ENCODE measurements at places on chromosomes 16 and 17.
A peak's percentile ranks its signal among the peaks of the same experiment; 100 is the strongest.

DNA sequence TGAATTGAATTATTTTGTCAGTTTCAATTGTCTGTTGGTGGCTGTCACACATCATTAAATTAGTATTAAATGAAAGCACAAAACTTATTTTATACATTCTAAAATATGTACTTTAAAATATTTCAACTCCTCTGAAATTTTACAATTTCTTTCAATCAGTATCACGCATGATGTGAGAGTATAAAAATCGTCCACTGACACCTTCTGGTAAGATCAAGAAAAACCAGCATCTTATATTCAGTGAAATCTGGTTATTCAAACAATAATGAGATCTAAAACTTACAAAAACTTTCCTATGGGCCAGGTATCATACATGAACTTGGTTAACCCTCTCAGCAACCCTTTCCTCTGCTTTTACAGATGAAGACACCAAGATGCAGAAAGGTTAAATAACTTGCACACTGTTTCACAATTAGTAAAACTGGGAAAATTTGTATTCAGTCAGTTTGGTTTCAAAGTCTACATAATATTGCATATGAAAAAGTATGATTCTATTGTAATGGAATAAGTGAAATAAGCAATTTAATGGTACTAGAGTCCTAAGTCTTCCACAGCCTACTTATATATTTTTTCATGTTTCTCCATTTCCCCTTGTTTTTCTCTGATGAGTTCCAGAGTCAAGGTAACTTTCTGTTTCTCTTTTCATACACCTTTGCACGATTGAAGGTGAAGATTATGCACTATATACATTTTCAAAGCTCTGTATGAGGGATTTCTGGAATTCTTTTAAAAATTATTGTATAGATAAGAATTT lies 58.7 kb downstream of the EFCAB5 start:
- peak; percentile 13 for DNase-seq

- no peak for DNase-seq
Observed at GRCh38 chr17:79609049-79609589, 1.7 kb downstream of the RBFOX3 start.

DNA sequence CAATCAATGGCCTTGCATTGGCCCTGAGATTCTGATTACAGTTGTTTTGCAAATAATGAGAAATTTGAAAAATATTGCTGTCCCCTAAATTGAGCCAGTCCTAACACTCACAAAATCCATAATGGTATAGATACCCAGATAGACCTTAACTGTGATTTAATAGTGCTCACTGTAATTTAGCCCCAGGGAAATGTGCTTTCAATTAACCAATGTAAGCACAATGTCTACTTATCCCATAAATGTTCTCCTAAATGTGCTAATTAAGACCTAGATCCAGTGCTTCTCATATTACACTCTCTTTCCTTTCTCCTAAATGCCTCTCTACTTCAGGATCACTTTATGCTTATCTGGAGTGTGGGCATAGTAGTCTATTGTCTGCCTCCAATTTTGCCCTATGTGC lies 417.8 kb upstream of the CCL2 start:
- no peak for DNase-seq

- no peak for DNase-seq
Observed at GRCh38 chr16:47713225-47713595, 252.1 kb downstream of the PHKB start.

GRCh38 chr17:48722915-48723422 lies at the start of gene PRAC2:
TSS of gene PRAC2 (plus strand) at chr17:48723185. CDS start at chr17:48724411, 1,226 bp downstream.
- DNase-seq, result no peak

DNA sequence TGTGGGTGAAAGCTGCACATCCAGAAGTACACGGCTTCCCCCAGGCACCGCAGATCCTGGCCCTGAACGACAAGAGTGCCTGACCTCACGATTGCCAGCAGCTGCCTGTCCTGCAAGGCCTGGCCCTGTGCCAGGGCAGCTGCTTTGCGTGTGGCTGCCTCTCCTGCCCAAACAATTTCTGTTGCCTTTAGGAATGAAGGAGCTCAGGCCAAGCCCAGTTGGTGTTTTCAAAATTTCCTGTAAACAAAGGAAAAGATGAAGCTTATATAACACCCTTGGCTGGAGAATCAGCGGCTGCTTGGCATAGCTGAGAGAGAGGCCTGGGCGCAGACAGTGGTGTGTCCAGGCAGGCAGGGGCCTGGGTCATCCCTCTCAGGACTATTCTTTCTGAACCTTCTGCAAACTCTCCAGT lies 11.7 kb upstream of the SLC47A2 start:
- no peak for DNase-seq

DNA sequence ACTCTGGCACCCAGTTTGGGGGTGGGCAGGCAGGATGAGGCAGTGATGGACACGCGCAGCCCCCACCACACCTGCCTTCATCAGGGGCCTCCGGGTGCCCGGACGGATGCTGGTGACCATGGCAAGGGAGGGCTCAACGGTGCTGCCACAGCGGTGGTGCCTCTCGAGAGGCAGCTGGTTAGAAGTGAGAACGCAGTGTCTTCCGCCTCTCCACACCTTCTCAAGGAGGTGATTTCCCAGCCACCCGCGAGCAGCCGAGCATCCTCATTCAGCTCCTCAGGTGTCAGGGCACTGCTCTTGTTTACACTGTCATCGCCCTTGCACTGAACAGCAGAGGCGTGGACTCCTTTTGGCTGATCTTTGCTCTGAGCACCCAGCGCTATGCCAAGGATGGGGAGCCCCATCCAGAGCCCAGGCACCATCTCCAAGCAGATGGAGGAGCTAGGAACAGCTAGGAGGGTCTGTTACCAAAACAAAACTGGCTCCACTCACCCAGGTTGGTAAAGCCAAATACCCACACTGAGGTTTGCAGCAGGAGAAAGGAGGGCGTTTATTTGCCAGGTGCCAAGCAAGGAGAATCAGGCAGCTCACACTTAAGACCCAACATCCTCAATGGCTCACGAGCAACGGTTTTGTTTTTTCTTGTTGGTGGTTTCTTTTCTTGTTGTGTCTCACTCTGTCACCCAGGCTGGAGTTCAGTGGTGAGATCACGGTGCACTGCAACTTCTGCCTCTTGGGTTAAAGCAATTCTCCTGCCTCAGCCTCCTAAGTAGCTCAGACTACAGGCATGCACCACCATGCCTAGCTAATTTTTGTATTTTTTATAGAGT lies 174.3 kb upstream of the TNRC6C start:
- DNase-seq, result peak; percentile 72

GRCh38 chr17:77737442-77738265 lies 220.8 kb upstream of the TNRC6C start:
- no peak for DNase-seq

DNA sequence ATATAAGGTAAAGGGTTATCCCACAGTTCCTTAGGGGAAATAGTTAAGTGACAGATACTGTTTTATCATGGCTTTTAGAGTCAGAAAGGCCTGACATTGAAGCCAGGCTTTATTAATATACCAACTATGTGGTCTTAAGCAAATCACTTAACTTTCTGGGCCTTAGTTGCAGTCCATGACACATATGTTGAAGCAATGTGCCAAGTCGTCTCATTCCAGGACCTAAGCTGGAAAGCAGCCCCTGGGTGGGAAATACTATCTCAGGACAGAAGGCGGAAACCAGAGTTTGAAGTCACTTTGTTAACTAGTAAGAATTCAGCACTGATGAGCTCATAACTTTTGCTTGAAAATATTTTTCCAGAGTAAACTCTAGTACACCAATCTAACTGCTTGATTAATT lies 80.0 kb downstream of the USP32 start:
- DNase-seq, result no peak

GRCh38 chr16:20610892-20611349 lies 34.8 kb upstream of the ACSM2B start:
- no peak for DNase-seq

GRCh38 chr16:67429053-67429798 lies 1.7 kb upstream of the HSD11B2 start:
- no peak for DNase-seq

GRCh38 chr17:4600563-4600962 lies 16.2 kb downstream of the SMTNL2 start:
- DNase-seq, result no peak

DNA sequence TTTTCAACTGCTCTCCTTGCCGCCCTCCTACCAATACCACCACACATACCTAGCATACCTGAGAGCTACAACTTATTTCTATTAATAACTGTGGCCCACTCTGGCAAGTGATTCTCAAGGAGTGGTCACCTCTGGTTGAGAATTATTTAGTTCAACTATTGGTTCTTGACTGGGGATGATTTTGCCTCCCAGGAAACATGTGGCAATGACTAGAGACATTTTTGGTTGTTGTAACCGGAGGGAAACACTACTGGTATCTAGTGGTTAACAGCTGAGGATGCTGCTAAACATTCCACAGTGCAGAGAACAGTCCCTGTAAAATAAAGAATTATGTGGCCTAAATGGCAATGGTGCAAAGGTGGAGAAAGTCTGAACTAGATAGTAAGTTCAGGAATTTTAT lies 96.7 kb downstream of the TRIM37 start:
- DNase-seq, result no peak

DNA sequence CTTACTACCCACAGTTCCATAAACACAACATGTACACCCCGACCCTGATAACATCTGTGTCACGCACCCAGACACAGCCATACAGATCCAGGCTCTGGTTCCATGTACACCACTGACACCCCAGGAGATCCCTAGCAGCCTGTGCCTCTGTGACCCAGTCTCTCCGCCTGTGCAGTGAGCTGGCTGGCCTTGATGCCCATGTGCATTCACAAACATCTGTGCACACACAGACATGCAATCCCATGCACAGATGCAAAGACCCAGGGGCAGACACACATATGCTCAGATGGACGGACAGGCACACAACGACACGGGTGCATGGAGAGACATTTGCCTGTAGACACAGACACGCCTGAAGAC lies 4.1 kb downstream of the CCDC102A start:
- DNase-seq, result no peak

- no peak for DNase-seq
Observed at GRCh38 chr16:82583422-82583821, 43.3 kb upstream of the CDH13 start.

DNA sequence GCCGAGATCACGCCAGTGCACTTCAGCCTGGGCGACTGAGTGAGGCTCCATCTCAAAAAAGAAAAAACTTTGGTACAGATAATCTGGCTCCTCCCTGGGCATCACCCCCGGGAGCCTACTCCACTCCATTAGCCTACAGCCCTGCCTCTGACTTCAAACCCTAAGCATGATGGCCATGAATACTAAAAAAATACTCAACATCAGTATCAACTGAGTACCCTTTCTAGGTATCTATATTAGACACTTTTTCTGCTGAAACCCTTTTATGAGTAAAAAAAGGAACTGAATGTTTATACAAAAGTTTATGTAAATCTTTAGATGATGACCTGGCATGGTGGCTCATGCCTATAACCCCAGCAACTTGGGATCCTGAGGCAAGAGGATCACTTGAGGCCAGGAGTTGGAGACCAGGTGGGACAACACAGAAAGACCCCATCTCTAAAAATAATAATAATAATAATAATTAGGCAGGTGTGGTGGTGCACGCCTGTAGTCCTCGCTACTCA lies 6.9 kb downstream of the RDM1 start:
- DNase-seq, result no peak

GRCh38 chr17:13688716-13689115 lies 87.0 kb upstream of the HS3ST3A1 start:
- DNase-seq, result no peak

- peak; percentile 42 for DNase-seq
Observed at GRCh38 chr17:38750312-38751121, 2.0 kb upstream of the PSMB3 start.

DNA sequence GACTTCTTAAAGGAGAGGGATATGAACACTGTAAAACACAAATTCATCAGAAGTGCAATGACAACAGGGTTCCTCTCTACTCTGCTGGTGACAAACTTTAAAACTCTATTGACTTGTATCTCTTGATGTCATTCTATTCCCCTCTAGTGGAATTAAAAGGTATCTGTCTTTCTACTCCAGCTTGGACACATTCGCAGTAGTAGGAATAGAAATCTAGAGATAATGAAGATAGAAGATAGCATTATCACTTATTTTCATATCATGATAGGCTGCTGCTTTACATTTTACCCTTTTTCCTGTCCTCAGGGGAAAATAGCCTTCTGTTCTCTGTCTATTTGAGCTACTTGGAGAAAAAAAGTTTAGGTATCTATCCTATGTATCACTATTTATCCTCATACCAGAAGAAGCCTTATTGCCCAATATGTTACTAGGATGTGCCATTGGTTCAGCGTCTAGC lies 209.6 kb upstream of the CACNG5 start:
- DNase-seq, result no peak

GRCh38 chr17:82593590-82594087 lies 54.6 kb downstream of the WDR45B start:
- DNase-seq, result peak; percentile 35

Measured in CD4-positive, alpha-beta T cell (primary cell).